HCT116 (cell line): ENCODE measurements at places on chromosomes 4 and X. TPM values are rescaled to one million over a fixed set of nuclear protein-coding genes. Genes with fewer than 3 reads are reported as not detected.

GRCh38 chrX:9443327-9443726, 21.5 kb upstream of the TBL1X start:
- DNase-seq, result no peak

- peak; percentile 28 for DNase-seq
Observed at GRCh38 chrX:13506574-13506973, 62.8 kb upstream of the EGFL6 start.

DNA sequence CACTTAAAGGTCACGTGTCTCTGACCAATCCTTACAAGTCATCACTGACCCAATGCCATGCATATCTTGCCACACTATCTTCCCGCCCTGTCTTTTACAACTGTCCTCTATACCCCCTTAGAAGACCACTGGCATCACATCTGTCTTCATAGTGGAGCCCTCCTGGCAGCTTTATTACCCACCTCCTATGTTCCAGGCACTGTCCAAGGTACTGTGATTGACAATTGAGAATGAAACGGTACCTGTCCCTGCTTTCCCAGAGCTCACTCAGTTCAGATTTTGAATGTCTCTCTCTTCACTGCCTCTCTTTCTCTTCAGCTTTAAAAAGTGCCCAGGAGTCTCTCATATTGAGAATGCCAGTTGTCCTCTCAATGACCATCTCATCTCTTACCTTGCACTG, 88.6 kb downstream of the ARHGAP36 start:
- no peak for DNase-seq

GRCh38 chr4:3703677-3704521, 62.3 kb upstream of the ADRA2C start:
- no peak for DNase-seq

PCDH18 gene
- total RNA-seq, result 0.17 TPM
